NCI-H1105 treated with DMSO at 0.1 percent for 48 hours (cell line): ENCODE measurements at places on chromosomes 2 and 18.
A peak's percentile ranks its signal among the peaks of the same experiment; 100 is the strongest.

- DNase-seq, result no peak
Measured at GRCh38 chr2:20618886-20619521, 31.9 kb downstream of the HS1BP3 start.

- no peak for DNase-seq
Measured at GRCh38 chr2:203835892-203836800, 31.4 kb upstream of the CTLA4 start.

DNA sequence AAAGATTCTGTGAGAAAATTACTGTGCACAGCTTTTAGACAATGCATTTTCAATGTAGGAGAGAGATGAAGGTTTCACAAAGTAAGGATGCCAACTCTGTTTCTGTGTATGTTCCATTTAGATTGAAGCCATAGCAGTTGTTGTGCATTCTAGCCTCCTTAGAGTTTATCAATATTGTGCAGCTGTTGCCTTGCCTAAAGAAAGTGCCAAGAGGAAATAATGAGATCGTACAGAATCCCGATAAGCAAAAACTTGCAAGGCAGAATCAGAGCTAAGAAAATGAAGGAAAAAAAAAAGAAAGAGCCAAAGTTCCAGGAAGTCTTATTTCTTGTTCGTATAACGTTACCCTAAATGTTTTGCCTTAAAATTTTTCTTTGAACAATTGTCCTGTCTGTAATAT is 965.0 kb downstream of the DCDC2C start:
- no peak for DNase-seq

GRCh38 chr2:27832396-27832795 is 57.8 kb downstream of the RBKS start:
- no peak for DNase-seq

- no peak for DNase-seq
Measured at GRCh38 chr18:57058734-57059133, 88.2 kb upstream of the BOD1L2 start.

DNA sequence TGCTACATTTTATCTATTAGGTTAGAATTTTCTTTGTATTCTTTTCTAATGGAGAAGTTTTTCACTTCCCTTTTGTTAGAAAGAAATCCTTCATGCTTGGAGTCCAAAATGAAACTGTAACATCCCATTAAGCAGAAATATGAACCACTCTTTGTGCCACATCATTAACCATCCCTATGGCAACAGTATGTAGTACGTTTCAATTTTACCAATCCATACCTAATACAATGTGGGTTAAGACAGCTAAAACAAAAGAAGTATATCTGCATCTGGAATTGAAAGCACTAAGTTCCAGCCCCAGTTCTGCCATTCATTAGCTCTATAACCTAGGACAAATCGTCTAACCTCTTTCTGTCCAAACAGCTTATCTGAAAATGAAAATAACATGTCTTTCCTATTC is 409.2 kb upstream of the SPHKAP start:
- no peak for DNase-seq

DNA sequence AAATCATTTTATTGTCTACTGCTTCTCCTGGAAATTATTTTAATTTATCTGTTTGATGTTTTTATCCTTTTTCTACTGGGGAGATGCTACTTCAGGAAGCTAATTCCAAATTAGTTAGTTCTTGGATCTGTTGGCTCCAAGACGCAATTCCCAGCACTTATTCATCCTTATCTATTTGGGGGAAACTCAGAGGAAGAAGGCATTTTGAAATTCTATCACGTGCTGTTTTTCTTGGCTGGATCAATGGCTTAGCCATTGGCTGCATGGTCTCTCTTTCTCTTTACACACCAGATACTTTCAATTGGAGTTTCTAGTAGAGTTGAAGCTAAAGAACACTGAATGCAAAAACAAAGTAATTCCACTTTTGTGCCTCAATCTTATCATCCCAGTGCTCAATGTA is 98.3 kb downstream of the RAPGEF4 start:
- DNase-seq, result no peak

DNA sequence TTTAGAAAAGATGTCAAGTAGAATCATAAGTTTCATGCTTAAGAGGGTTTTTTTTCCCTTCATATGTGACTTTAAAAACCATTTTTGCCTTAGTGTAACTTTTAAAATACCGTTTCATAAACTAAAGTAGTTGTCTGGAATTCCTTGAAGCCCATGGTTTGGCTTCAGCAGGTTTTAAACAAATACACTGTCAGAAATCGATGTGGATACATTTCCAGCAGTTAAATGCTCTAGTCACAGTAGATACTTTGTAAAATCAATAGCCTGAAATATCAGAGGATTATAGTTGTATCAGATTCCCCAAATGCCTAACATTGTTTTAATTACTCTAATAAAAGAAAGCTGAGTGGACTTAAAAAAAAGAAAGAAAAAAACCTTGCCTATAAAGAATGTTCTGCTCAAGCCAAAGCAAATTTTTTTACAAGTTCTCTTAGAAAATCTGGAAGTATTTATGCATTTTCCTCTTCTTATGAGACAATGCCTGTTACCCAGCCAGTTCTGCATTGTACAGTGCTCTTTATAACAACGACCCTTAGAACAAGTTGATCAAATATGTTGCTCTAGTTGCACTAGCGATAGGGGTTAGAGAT is 260.5 kb downstream of the LTBP1 start:
- DNase-seq, result no peak

DNA sequence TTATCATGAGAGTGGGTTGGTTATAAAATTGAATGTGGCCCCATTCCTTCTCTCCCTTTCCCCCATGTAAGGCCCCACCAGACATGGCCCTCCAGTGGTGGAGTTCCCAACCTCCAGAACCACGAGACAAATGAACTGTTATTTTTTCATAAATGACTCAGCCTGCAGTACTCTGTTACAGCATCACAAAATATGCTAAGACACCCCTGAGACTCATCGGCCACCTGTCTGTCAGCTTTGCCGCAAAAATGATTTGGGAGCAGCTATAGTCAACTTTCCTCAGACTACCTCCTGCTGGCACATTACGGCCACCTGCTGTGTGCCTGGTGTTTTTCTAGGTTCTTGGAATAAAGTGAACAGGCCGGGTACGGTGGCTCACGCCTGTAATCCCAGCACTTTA is 21.4 kb upstream of the C1QL2 start:
- no peak for DNase-seq

DNA sequence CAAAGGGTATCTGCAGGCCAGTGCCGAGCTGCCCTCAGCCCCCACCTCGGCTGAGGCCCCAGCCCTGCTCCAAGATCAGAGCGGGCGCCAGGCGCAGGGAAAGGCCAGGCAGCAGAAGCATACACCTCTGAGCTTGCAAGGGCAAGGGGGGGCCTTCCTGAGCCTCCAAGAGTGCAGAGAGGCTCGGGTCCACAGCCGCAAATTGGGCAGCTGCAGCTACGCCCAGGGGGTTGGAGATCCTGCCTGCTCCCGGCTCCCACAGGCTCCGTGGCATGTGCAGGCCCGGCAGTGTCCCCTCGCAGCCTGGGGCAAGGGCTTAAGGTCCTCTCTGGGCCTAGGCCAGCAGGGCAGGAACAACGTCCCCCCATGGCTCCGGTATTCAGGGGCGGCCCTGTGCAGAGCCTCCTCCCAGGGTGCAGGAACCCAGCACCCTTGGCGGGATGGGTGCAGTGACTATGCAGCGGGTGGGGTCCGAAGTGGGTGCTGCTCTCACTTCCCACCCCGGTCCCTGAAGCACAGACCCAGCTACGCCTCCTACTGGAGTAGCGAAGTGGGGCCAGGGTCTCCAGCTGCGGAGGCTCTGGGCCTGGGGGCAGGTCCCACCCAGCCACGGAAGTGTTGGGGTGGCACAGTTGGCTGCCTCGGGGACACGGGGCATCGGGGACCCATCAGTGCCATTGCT is 120.2 kb upstream of the TMEFF2 start:
- DNase-seq, result no peak

DNA sequence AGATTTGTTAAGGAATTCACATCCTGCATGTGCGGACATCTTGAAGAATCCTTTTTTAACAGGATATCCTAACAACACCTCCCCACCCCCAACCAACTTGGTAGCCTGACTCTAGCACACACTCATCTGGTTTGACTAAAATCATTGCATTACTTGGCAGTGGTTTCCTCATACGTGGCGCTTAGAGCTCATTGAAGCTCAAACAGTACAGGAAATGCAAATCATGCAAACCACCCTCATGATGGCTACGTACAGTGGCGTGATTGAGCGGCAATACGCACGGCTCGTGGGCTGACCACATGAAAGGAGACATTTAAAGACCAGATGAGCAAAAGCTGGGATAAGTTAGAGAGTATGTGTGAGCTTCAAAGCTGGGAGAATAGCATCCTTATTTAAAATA is 336.2 kb downstream of the ZEB2 start:
- no peak for DNase-seq

DNA sequence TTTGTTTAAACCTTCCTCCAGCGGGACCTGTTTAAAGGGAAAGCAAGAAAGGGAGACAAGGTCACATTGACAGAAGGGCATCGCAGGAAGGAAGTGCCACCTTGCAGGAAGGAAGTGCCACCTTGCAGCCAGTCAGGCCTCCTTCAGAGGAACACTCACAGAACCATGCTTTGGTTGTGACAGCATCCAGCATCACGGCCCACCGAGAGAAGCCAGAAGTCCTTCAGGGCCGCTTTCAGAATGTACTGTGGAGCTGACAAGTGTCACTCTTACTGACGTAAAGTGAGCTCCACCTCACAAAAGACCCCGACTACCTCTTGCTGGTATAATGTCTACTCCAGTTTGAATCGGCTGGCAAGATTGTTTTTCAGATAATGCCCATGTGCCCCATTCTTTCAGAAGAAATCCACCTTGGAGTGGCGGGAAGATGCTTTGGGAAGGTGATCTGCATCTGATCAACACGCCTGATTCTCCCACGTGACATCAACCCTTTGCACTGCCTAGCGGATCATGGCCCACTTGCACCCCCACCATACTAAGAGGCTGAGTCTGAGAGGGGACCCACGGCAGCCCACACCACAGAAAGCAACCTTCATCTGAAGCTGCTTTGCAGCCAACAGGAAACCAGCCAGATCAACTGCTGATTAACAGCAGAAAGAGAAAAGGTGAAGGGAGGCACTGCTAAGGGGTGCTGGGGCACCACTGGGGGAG is 99.8 kb downstream of the UXS1 start:
- DNase-seq, result no peak

- DNase-seq, result no peak
Measured at GRCh38 chr2:56918790-56919189, 735.0 kb downstream of the CCDC85A start.

GRCh38 chr2:233044974-233045605 is 12.6 kb downstream of the NEU2 start:
- DNase-seq, result no peak

GRCh38 chr18:56315363-56315762 is 323.0 kb downstream of the TXNL1 start:
- DNase-seq, result no peak

DNA sequence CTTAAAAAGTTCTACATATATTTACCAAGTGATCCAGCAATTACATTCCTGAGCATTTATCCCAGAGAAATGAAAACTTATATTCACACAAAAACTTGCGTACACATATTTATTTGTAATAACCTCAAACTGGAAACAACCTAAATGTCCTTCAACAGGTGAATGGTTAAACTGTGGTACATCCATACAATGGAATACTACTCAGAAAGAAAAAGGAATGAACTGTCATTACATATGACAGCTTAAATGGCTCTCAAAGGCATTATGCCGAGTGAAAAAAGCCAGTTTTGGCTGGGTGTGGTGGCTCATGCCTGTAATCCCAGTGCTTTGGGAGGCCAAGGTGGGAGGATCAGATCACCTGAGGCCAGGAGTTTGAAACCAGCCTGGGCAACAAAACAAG is 79.1 kb upstream of the DYNC1I2 start:
- DNase-seq, result no peak

DNA sequence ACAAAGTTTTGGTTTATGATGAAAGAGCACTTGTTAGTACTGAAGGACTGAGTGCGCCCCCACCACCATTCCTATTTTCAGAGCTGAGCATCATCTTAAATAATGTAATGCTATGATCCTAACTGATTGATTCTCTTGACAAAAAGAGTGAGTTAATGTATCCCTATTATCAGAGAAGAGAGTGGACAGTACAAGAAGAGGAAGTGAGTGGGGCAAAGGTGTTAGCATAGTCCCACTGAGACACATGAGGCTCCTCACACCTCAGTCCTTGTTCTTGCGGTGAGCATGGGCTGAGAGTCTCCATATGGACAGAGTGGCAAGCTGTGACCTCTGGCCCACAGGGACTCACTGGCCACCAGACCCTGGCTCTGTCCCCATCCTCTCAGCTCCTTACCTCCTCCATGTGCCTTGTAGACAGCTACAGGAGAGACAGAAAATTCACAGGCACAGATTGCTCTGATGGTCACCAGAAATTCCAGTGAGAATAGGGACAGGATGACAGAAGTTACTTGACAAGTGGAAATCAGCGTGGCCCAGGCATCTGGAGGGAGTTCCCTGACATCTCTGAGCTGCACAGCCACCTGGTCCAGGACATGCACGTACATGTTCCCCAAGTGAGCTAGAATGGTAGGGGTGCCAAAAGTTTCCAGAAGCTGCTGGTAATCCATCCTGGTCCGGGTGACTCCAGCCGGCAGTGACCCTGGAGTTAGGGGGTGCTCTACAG is 32.6 kb downstream of the NAPG start:
- DNase-seq, result no peak

GRCh38 chr2:6667326-6667725 is 198.4 kb downstream of the CMPK2 start:
- no peak for DNase-seq

- DNase-seq, result no peak
Measured at GRCh38 chr2:195407783-195408182, 249.2 kb upstream of the SLC39A10 start.

GRCh38 chr18:76707534-76707933 is 114.8 kb upstream of the ZNF236 start:
- no peak for DNase-seq

- no peak for DNase-seq
Measured at GRCh38 chr2:136858656-136859055, 93.3 kb downstream of the THSD7B start.

- no peak for DNase-seq
Measured at GRCh38 chr18:1261054-1261453, 356.4 kb downstream of the ADCYAP1 start.

GRCh38 chr2:9405636-9406035 is 17.7 kb downstream of the ITGB1BP1 start:
- no peak for DNase-seq

DNA sequence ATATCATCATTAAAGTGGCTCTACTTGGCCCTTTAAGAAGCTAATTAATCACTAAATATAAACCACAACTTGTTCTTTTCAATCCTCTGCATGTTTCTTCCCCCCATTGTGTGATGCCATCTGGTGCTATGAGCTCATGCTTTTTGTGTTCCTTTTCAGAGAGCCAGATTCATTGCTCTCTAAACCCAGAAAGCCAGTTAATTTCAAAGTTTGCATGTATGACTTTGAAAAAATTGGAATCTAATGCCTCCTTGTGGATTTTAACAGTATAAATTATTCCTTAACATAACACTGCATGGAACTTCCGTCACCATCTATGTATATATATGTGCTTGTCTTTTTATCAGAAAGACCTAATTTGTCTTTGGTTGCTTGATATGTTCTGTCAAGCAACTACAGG is 31.1 kb downstream of the TMEM178A start:
- peak; percentile 45 for DNase-seq

- no peak for DNase-seq
Measured at GRCh38 chr18:48938827-48939204, 11.9 kb downstream of the SMAD7 start.
